ENCODE measurements at places on chromosomes 7 and 10. TPM values are rescaled to one million over a fixed set of nuclear protein-coding genes. Genes with fewer than 3 reads are reported as not detected.

DNA sequence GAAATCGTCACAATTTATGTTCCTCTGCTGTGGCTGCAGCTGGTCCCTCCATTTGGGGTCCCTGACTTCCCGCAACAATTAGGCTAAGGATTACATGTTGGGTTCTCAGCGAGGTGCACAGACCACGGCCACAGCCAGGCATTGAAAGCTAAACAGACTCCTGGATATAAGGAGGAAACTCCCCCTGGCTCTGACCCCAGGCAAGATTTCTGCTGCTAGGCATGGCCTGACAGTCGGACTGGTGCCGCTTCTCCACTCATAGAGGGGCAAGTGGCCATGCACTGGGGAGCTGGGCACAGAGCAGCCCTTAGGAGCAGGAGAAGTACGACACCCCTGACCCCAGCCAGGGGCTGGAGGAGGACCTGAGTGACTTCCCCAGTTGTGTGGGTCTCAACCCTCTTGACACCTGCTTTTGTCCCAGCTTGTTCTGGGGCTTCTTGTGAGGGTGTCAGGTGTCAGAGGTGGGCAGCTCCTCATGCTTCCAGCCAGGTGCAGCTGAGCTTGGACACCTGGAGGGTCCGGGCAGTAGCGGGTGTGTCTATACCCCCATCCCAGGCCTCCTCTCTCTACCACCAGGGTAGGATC is 38.3 kb downstream of the TSPAN15 start:
- DNase-seq, result no peak

Gene SLC26A5
- not detected for total RNA-seq

GRCh38 chr7:48426966-48427555 is 255.8 kb downstream of the ABCA13 start:
- DNase-seq, result no peak

DNA sequence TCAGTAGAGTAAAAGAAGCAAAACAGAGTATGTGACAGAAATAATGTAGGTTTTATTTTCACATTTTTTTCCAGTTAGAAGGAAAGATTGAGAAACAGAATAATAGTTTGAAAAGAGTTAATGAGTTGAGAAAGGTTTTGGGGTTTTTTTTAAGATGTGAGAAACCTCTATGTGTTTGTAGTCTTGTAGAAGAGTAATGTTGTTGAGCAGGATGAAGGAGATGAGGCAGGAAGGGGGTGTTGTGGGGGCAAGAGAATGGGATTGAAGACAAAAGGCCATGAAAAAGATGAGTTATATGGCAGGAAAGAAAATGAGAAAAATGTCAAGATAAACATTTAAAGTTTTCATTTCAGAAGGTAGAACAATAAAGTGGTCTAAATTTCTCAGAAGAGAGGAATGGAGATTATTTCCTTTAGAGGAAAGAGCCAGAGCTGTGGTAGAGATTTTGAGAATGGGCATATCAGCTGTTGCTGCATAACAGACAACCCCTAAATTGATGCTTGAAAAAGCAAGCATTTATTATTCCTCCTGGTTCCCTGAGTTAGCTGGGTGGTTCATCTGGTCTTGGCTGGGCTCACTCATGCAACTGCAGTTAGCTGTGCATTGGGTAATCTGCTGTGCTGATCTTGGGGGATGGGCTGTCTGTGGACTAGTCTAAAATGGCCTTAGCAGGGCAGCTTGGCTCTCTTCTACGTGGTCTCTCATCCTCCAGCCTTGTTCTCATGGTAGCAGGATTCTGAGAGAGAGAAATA is 27.1 kb downstream of the PCGF5 start:
- DNase-seq, result no peak

DNA sequence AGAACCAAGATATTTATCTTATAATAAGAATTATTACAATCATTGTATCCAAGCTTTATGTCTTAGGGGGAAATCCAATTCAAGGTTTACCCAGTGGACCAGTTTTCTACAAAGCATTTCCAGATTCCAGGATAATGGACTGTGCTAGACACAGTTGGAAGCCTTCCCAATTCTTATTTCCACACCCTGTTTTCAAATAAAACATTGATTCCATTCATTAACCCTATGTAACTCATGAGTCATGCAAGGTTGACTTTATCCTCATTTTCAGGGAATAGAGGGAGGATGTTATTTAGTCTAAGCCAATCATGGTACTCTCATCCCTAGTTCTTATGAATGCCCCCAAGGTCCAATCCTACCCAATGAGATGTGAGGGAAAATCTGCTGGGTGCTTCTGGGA is 145.7 kb downstream of the RNLS start:
- no peak for DNase-seq

DNA sequence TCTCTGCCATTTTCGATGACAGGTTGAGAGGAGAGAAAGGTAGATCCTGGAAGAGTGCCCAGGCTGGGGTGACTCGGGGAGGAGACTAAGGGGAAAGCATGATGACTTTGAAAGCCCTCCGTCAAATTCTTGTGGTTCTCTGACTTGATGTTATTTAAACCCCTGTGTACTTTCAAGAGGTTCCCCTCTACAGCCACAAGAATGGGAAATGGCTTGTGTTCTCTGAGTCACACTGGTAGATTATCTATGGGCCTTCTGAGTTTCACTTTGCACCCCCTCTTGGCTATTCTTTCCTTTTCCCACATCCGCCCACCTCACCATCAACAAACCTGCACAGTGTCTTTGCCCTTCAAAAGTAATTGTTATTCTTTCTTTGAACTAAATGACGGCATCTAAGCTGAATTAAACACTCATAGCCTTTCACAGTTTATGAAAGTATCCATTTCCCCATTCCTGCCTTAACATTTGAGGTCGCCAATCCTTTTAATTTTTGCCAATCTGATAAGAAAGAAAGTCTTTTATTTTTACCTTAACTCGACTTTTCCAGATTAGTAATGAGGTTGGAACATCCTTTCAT is 24.1 kb downstream of the PRF1 start:
- DNase-seq, result no peak

DNA sequence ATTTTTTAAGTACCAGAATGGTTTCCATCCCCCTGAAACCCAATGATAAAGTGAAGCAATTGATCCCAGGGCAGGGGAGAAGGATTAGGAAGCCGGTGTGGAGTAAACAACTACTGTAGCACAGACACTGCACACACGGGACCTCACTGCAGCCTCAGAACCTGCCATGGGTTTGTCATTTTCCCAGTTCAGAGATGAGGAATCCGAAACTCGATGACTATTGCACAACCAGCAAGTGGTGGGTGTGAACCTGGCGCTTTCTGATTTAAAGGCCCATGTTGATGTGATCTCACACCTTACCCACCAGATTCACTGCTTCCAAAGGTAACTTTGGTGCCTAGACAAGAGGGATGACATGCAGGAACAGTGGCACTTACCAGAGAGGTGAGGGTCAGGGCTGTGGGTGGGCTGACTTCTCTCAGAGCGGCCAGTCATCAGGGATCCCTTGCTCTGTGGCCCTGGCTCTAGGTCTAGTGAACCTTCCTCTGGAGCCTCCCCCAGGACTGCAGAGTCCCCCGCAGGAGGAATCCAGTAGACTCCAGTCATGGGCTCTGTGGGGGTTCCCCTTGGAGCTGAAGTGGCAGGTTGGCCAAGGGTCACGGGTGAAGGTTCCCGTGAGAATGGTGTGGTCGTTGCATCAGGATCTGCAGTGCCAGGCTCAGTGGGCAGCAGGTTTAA is 62.8 kb downstream of the PKD1L1 start:
- DNase-seq, result no peak

DNA sequence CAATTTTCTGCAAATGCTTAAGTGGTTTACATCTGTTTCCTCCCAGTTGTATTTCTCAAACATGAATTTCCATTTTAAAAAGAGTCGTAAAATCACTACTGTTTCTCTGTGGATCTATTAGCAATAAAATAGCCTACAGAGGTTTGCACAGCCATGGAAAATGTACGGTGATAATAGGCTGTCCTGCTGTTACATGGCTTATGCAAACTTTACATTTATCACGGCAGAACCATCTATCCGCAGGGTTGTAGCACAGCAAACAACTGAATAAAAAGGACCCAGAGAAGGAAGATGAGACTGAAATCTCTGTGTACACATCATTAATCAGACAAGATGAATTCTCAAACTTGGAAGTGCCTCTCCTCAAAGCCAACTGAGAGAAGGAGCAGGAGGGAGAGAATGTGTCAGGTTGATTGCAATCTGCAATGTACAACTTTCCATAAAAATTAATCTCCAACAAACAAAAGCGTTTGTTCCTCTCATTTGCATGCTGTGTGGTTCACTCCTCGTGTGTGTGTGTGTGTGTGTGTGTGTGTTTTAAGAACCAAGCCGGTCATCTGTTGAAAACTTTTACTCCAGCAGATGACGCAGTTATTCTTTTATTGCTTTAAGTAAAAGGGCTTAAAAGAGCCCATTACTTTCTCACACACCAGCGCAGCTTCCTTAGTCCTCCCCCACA is 279.3 kb downstream of the SKAP2 start:
- no peak for DNase-seq

- no peak for DNase-seq
Measured at GRCh38 chr7:131090188-131090587, 237.5 kb upstream of the MKLN1 start.

DNA sequence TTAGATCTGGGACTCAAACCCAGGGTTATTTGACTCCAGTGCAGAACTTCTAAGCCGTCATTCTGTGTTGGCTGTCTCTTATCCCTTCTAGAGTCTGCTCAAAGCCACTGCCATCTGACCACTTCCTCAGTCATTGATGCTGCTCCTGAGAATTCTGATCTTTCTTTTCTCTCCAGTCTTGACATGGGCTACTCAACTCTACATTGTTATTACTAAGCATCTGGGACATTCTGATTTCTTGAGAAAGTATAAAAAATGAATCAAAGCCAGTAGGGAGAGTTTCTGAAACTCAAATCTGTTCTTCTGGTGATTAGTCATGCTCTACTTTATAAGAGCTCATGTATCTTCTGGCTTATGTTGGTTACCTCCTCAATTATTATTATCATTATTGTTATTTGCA is 48.7 kb downstream of the ANK3 start:
- DNase-seq, result no peak

Data from MG63 (cell line).